ENCODE measurements at places on chromosomes 16 and 17.

DNA sequence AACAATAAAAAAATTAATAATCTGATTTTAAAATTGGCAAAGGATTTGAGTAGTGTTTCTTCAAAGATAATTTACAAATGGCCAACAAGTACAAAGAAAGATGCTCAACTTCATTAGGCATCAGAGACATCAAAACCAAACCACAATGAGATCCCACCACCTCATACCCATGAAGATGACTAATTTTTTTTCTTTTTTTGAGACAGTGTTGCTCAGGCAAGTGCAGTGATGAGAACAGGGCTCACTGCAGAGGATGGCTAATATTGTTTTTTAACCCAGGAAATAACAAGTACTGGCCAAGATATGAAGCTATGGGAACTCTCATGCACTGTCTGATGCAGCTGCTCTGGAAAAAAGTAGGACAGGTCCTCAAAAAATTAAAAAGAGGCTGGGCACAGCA, 14.9 kb downstream of the WDR45B start:
- DNase-seq: no peak

DNA sequence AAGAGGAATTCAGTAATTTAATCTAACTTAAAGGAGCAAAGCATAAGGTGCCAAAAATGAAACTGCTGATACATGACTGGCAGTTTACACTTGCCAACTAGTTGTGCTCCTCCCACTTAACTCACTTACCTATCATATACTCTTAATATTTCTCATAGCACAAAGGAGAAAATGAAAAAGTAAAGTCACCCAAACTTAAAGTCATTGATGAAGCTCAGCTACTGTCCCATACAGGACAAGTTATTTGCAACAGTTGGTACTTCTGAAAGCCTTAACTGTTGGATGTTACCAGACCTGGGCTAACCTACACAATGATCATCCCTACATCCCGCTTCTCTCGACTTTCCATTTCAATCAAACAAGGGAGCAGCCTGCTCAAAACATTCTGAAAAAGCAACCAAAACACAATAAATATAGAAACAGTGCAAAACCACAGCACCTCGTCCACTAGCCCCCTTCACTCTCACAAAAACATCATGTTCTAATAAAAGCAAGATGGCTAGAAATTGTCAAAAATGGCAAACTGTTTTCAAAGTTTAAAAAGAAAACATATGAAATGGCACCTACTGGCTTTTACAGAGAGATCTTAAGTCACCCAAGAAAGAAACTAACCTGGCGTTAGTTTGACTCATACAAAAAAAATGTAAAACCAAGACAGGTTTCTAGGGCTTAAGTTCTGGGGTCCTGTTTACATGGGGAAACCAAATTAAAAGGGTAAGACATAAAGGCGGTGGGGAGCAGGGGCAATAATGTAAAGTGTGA, 868 bp downstream of the MED13 start:
- no peak for DNase-seq

DNA sequence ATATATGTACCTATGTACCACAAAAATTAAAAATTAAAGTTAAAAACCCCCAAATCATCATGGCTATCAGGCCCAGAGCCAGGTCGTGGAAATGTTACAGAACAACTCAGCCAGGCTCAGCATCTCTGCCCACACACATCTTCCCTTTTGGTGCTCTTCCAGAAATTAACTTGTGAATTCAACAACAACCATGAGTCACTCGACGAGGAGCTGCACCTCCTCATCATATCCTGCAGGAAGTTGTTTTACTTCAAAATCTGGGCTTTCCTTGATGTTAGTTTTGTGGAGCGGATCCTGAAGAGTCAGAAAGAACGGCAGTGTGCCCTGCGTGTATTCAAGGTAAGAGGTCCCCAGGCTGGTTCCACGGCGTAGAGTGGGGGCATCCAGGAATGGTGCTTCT, 10.6 kb downstream of the FBXO39 start:
- no peak for DNase-seq

DNA sequence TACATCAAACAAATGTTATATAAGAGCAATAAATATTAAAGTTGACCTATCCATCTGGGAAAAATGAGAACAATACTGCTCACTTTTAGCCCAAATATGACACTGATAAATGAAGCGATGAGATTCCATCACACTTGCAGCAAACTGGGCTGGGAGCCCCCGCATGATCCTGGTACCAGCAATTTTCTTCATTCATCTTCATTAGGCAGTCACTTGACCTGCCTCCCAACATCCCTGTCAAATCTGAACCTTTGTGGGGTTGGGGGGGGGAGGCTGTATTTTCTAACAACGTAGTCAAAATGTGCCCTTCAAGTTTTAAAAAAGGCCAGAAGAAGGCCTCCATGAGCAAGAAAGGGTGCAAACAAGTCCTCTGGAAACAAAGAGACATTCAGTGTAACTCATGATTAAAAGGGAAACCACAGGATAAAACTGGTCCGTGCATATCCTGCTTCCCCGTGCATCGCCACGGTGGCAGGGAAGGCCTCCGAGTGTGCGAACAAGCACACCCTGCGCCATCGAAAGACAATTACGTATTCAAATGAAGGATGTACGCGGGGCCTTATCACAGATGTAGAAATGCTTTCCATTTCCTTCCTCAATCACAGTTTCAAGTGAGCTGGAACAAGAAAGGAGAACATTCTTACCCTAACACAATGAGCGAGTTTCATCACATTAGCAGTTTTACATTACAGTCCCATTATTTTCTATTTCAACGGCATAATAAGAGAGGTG, 48.4 kb downstream of the TOX3 start:
- no peak for DNase-seq

DNA sequence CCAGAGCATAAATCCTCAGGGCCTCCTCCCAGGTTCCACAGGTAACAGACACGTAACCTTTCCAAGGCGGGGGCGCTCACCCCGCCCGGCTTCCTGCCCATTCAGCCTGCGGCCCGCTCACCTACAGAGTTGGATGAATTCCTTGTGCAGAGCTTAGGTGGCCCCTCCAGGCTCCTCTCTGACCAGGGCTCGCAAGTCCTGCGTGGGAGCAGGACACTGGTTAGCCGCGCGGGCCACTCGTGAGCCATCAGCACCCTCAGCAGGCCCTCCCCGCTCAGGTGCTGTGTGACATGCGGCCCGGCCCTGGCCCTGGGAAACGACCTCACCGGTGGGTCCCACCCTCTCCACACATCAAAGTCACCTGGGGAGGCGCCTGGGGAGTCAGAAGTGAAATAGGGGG, 528 bp downstream of the TERB1 start:
- no peak for DNase-seq

- DNase-seq: no peak
These were observed 29.2 kb upstream of the SKAP1 start for GRCh38 chr17:48459070-48459844.

GRCh38 chr16:7343243-7343642, 10.6 kb downstream of the RBFOX1 start:
- DNase-seq: no peak

GRCh38 chr17:13939222-13939621, 130.1 kb upstream of the COX10 start:
- no peak for DNase-seq

DNA sequence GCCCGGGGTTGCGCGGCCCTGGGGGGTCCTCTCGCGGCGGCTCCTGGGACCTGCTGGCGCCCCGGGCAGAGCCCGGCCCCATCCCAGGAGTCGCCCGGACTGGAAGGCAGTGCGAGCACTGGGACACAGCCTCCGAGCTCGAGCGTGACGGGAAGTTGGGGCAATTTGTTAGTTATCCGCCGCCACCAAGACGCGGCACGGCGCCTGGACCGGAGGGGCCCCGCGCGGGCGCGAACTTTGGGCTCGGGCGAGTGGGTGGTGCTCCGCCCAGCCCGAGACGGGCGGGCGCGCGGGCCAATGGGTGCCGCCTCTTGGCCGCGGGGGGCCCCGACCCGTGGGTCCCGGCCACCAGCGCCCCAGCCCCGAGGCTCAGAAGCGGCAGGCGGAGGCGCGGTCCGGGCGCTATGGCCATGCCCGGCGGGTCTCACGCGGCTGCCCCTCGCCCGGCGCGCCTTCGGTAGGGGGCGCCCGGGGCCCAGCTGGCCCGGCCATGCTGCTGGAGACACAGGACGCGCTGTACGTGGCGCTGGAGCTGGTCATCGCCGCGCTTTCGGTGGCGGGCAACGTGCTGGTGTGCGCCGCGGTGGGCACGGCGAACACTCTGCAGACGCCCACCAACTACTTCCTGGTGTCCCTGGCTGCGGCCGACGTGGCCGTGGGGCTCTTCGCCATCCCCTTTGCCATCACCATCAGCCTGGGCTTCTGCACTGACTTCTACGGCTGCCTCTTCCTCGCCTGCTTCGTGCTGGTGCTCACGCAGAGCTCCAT, at the start of gene ADORA2B:
ADORA2B (plus strand) TSS at position 372 of the 768 bp plus-strand sequence; CDS start at position 491, 119 bp downstream.
- peak; percentile 85 for DNase-seq

- DNase-seq: no peak
These were observed 120.6 kb downstream of the USP22 start for GRCh38 chr17:20922128-20922670.

DNA sequence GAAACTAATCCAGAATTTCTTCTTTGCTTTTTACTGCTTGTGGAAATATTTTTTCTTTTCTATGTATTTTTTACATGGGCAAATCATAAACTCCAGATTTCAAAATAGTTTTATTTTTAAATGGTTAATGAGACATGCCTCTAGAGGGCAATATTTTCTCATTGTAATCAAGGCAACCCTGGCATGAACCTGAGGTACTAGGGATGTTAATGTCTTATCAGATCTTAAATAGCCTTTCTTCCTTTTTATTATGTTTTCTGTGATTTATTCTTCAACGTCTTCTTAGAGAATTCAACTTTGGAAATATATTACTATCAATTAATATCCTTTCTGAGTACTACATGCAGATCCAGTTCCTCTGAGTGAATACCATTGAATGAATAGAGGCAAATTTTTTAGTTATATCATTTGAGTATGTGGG, 324.7 kb downstream of the BCAS3 start:
- peak; percentile 21 for DNase-seq

DNA sequence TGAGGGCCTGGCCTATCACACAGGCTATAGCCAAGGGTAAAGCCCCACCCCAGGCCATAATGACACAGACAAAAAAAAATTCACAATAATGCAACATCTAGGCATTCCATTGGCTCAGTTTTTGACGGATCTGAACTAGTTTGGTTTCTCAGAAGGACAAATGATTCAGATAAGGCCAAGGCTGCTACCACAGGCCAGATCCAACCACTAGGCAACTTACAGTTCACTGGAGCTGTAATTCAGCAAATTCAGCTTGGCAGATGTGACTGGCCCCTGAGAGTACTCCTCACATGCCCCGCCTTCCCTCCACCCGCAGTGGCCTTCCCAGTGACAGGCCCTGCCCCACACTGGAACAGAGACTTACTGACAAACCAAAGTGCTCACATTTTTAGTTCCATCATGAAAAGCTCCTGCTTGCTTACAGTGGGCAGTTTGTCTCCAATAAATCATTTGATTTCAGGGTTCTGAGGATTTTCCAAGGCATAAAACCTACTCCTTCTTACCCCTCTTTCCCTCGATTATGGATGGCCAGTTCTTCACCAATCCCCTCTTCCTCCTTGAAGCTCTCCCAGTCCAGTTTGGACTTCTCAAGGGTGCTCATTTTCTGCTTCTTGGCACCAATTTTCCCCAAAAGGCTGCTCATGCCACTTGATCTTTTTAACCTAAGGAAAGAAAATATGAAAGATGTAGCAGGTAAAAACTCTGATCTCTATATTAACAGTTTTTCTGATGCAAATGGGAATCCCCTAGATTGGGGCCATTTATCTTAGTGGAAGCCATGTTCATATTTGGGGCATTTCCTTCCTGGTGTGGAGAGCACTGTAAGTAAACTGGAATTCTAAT, 53.3 kb upstream of the BCAR1 start:
- DNase-seq: no peak

- no peak for DNase-seq
These were observed 27.5 kb downstream of the OMG start for GRCh38 chr17:31269578-31269983.

GRCh38 chr16:78249056-78249455, 149.6 kb downstream of the WWOX start:
- peak; percentile 55 for DNase-seq

GRCh38 chr17:47318197-47318918, 5.4 kb upstream of the EFCAB13 start:
- DNase-seq: no peak

- no peak for DNase-seq
These were observed 28.0 kb downstream of the AP1G1 start for GRCh38 chr16:71780521-71781089.

- no peak for DNase-seq
These were observed 24.4 kb upstream of the CREBBP start for GRCh38 chr16:3904875-3905274.

GRCh38 chr16:30669026-30669902, 11.0 kb downstream of the FBRS start:
- DNase-seq: no peak

GRCh38 chr16:47660540-47660939, 199.4 kb downstream of the PHKB start:
- DNase-seq: no peak

GRCh38 chr16:56683424-56684172, 1.3 kb downstream of the MT1X start:
- DNase-seq: no peak

Measured in right kidney (tissue), 9 donors.